ENCODE measurements at places on chromosomes 12 and 14.
A peak's percentile ranks its signal among the peaks of the same experiment; 100 is the strongest.

DNA sequence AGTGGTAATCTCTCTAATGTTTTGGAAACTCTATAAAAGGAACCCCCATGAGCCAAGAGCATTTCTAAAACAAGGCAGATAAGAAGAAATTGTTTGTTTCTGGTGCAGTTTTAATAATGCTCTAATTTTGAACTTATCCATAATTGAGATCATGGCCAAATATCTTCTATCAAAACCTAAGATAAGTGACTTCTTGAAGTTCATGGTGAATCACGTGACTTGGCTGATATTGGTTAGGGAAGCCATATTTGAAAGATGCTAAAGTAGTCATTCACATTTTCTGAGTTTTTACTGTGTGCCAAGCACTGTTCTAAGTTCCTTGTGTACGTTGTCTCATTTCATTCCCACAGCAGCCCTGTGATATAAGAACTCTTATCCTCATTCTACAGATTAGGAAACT is 157.9 kb downstream of the KICS2 start:
- DNase-seq: no peak

GRCh38 chr12:106358396-106359241 is 1.1 kb downstream of the POLR3B start:
- peak; percentile 84 for DNase-seq

DNA sequence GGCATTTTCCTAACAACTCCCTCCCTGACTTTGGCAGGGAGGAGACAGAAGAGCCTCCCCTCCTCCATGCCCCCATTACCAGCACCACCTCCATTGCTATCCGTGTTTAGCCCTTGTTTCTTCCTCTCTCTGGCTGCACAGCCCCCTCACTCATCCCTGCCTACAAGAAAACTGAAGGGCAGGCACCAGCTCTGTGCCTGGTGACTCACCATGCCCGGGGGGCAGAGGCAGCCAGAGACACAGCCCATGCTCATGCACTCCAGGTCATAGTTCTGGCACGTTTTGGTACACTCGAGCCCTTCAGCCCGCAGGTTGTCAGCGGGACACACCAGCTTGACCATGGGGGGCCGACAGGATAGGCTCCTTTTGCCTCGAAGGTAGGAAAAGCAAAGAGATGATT is 80.4 kb downstream of the VWF start:
- no peak for DNase-seq

DNA sequence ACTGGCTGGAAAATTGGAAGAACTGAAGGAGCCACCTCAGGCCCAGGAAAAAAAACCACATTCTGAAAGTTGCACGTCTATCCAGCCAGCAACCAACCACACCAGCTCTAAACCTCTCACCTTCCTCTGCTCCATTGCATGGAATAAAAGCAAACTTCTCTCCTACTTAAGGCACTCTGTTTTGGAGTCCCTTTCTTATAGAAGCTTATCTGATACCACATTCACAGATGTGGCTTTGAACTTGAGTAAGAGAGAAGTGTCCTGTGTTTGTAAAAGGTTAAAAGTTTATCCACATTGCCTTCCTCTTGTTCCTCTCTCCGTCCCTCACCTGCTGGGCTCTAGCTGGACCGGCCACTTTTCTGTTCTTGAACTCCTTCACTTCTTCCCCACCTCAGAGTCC is 99.6 kb upstream of the PLXNC1 start:
- DNase-seq: no peak

DNA sequence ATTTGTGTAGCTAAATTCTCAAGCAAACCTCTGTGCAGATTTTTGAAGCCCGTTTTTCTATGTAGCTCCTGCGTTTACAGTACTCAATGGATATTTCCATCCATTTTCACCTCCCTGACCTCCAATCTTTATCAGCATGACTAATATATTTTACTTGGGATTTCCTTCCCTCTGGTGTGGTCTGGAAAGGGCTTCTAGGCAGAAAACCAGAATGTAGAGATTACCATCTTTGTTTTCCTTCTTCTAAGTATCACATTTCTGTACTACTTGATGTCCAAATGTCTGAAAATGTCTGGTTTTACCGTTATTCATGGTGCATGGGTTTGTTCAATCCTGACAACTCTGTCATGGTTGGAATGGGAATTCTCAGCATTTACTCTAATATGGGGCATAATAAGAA is 907.6 kb upstream of the FLRT2 start:
- DNase-seq: peak; percentile 16

- no peak for DNase-seq
Measured at GRCh38 chr14:23008831-23009230, 1.1 kb downstream of the C14orf93 start.

DNA sequence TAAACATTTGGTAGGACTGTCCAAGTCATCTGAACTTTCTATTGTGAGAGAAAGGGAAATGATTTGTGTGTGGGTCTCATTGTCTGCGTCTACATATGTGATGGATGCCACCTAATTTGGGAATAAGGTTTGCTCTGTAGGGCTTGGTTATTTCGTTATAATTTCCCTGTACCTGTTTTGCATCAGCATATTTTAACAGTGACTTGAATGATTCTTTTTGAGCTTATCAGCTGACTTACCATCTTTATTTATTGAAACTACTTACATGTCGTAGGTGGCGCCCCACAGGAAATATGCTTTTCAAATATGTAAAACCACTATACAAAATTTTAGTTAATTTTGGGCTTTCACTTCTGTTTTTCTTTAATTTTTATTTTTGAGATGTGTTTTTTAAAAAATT is 56.5 kb upstream of the BCAT1 start:
- no peak for DNase-seq

GRCh38 chr14:24826390-24826789 is 192.4 kb upstream of the GZMB start:
- DNase-seq: no peak

- DNase-seq: no peak
Measured at GRCh38 chr14:105083926-105084685, 18.9 kb upstream of the GPR132 start.

DNA sequence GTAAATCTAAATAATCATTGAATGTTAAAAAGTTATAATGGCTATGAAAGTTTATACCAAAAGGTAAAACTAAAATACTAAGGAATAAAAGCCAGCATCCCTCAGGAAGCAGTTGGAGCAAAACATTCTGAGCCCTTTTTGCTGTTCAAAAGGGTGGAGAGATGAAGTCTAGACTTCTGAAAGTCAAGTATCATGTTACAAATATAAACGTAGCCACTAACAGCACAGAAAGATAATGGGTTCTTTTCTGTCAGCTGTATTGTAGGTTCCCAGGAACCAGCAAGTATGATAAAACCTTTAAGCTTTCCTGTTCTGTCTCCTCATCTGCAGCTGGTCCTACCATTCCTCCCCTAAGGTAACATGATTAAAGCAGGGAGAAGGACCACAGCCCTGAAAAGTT is 16.4 kb upstream of the PLD4 start:
- DNase-seq: no peak

GRCh38 chr14:105030836-105031396 is 10.0 kb upstream of the CDCA4 start:
- DNase-seq: no peak

DNA sequence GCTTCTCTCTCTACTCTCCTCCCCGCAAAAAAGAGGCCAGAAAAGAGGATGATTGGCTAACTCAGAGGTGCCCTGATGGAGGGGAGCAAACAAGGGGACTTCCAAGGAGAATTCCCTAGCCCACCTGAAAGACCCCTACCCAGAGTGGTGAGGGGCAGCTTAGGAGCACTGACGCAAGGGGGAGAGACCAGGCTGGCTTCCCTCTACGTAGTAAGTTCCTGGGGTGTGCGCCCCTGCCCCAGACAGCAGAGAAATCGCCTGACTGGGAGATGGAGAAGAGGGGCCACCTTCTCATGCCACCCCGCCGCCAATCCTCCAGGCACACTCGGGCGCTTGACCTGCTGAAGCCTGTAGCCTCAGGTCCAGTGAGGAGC is 2.1 kb upstream of the DIO3 start:
- DNase-seq: no peak

- DNase-seq: peak; percentile 43
Measured at GRCh38 chr14:44700184-44700583, 193.1 kb upstream of the FSCB start.

DNA sequence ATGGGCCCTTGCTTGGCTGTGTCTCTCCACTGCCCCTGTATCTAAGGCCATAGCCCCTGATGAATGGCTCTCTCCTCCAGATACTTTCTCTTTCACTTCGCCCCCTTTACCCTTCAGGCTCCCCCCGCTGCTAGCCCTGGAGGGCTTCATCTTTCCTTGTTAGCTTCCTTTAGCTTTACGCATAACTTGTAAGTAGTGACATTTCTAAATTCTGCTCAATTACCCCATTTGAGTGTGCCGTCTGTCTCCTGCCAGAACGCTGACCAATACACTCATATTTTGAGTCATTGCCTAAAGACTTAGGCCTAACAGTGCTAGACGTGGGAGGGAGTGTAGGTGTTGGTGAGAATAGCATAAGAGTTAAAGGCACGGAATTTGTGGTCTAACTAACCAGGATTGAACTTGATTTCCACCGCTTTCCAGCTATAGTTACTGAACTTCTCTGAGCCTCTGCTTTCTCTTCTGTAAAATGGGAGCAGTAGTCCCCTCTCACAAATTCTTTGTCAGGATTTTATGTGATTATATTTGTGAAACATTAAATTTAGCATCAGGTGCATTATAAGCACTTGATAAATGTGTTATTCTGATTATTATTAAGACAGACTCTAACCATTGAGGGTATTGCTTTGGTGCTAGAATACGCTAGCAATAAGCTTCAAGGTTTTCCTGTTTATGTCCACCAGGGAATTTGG is 129.3 kb downstream of the ZFP36L1 start:
- DNase-seq: peak; percentile 64

- no peak for DNase-seq
Measured at GRCh38 chr14:79965896-79966295, 245.4 kb downstream of the DIO2 start.

- DNase-seq: peak; percentile 76
Measured at GRCh38 chr12:54222609-54223008, 33.8 kb upstream of the SMUG1 start.

DNA sequence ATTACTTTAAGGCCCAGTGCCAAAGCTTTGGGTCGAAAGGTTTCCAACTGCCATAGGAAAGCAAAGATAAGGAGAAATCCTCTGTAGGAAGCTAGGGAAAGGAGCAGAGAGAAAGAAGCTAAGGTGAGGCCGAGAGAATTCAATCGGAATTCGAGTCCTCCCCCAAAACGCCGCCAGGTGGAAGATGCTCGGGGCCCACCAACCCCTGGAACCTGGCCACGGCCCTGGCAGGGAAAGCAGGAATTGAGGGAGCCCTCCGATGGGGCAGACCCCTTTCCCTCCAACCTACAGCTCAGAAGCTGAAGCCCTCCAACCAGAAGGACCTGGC is 498 bp downstream of the GMFB start:
- no peak for DNase-seq

GRCh38 chr12:12881151-12881909 is 10.0 kb upstream of the GPRC5A start:
- DNase-seq: peak; percentile 32

DNA sequence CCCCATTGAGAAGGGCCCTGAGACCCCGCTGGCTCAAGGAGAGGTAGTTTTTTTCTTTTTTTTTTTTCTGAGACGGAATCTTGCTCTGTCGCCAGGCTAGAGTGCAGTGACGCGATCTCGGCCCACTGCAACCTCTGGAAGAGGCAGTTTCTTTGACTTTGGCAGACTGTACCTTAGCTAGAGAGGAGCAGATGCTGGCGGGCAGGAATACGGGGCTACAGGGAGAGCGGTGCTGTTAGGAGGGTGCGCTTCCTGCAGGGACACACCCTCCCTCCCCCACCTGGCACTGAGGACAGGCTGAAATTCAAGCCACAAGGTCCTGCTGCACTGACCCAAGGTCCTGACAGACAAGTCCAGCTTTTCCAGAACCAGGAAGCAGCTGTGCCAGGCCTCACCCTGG is 32.2 kb upstream of the NUDT14 start:
- DNase-seq: no peak

DNA sequence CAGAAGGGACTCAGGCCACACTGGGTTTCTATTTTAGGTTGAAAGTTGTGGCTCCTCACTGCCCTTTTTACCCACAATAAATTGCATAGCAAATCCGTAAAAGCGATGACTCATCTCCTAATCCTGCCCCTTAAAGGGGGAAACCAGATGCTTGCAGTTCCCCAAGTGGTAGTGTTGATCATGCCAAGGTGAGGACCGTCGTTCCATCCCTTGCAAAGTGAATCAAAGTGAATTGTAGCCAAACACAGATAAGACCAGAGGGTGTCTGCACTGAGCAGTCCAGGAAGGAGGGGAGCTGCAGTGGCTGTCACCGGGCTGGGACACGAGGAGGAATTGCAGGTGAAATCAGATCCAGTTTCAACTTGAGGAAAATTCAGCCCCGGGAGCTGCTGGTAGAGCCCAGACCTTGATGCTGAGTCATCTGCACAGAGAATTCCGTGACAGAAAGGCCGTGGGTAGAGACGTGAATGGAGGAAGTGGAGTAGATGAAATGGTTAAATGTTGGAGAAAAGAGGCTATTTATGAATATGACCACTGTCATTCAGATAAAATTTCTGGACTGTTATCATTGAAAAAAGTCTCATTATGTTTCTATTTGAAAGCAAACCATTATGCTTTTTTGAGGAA is 44.2 kb upstream of the MMP17 start:
- DNase-seq: peak; percentile 68

DNA sequence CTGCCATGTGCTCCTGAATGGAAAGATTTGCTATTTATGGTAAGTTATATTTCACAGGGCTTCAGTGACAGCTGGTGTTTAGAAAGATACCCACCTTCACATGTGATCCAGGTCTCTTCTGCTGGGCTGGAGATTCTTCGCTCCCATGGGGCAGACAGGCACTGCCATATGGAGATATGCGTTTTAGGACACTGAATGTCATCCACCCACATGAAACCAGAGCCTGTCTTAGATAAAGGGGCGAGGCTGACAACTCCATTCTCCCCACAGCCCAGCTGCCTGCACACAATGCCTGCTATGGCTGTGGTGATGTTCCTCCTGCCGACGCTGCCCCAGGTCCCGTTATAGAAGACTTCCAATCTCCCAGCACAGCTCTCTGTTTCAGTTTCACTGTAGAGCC is 69.4 kb downstream of the ACSM4 start:
- DNase-seq: no peak

GRCh38 chr14:98698341-98698740 is 573.7 kb downstream of the BCL11B start:
- no peak for DNase-seq

- DNase-seq: no peak
Measured at GRCh38 chr14:88245321-88245720, 77.7 kb downstream of the KCNK10 start.

- peak; percentile 69 for DNase-seq
Measured at GRCh38 chr14:74843653-74844052, 32.3 kb downstream of the PROX2 start.

DNA sequence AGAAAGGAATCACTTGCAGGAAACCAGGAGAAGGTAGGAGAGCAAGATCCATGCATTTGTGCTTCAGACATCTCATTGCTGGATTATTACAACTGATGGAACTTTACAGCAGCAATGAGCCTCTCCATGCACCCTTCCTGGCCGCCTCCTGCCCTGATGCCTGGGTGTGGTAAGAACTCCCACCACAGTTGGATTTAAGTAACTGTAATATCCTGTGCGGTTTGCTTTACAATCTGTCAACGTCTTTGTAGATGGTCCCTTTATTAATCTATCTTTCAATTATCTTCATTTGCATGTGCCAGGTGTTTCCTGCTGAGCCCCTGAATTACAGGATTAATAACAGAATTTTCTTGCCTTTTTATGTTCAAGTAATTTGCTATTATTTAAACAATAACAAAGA is 1300.5 kb upstream of the TMEM132C start:
- no peak for DNase-seq

- DNase-seq: no peak
Measured at GRCh38 chr12:85569261-85569660, 266.9 kb downstream of the RASSF9 start.
